ENCODE measurements at places on chromosomes 4 and X. TPM values are rescaled to one million over a fixed set of nuclear protein-coding genes. Genes with fewer than 3 reads are reported as not detected.

GRCh38 chrX:101415180-101416145 lies 7.4 kb downstream of the HNRNPH2 start:
- peaks cover 36% of the 10 kb centered on the region for H3K4me1 ChIP-seq
- H3K27me3 ChIP-seq: no peaks in the 10 kb centered on the region
- no peak for DNase-seq
- H3K36me3 ChIP-seq: peaks cover 9% of the 10 kb centered on the region
- H3K27ac ChIP-seq: peak overlapping the region; percentile 84

- H3K27ac ChIP-seq: no peak overlapping the region
- H3K27me3 ChIP-seq: no peaks in the 10 kb centered on the region
- DNase-seq: no peak
- H3K4me3 ChIP-seq: no peak overlapping the region
- H3K36me3 ChIP-seq: no peaks in the 10 kb centered on the region
- H3K4me1 ChIP-seq: peaks cover 9% of the 10 kb centered on the region
Observed at GRCh38 chr4:55018521-55018920, 106.9 kb downstream of the KDR start.

- H3K4me1 ChIP-seq: peaks cover 69% of the 10 kb centered on the region
- peak overlapping the region; percentile 82 for H3K27ac ChIP-seq
- peaks cover 6% of the 10 kb centered on the region for H3K36me3 ChIP-seq
Observed at GRCh38 chrX:136635235-136635634, 12.7 kb upstream of the CD40LG start.

LEF1 gene
- total RNA-seq: 22.7 TPM

FAM241A gene
- total RNA-seq: 4.3 TPM

Data from natural killer cell treated with Interleukin-12 subunit alpha and Interleukin-12 subunit beta and Interleukin-15 and Interleukin-18, amount 100 ng/mL, for 72 hours (primary cell).